CD8-positive, alpha-beta memory T cell (primary cell): ENCODE measurements at places on chromosomes 3 and 15.

GRCh38 chr3:32240159-32240545 is 1.7 kb downstream of the CMTM8 start:
- peak; percentile 53 for DNase-seq

DNA sequence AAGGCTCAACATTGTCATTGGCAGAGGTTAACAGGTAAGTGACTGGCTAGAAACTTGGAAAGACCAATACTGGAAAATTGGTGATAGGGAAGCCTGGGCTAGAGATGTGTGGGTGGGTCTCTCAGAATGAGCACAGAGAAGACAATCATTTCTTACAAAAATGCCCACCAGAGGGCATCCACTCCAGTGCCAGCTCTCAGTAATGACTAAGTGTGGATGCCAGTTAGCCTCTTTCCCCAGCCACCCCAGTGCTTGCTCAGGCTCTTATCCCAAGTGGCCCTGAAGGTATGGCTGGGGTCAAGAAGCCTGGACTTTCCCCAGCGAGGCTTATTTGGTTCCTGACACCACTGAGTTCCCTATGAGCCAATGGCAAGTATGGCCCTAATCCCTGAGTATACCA is 115.9 kb upstream of the ST8SIA2 start:
- no peak for DNase-seq

GRCh38 chr3:129505341-129505740 is 23.1 kb upstream of the RHO start:
- no peak for DNase-seq

DNA sequence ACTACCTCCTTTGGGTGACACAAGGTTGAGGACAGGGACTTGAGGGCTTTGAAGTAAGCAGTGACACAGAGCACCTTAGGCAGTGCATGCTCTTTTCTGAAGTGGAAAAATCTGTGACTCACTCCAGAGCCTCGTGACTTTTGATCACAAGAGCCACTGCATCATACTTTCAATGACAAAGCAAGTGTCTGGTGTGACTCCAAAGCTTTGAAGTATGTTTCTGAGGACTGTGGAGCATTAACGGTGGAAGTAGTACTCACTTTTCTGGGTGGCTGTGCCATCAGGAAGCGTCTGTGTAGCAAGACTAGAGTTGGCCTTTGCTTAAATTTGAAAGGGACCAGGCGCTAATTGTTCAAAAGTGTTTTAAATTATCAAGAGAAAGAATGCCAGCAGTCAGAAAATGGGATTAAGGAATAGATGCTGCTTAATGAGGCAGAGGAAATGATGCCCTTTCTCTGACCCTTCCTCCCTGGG is 210.7 kb upstream of the TRIM42 start:
- no peak for DNase-seq

GRCh38 chr15:82047453-82048400 is 1.9 kb upstream of the MEX3B start:
- DNase-seq = no peak
